Right hindlimb (tissue), 1 donor: ENCODE measurements at places on chromosomes 7 and 10.

GRCh38 chr10:3348564-3348963 lies 176.0 kb upstream of the PITRM1 start:
- DNase-seq = no peak

GRCh38 chr10:98472196-98472595 lies 25.5 kb upstream of the HPS1 start:
- DNase-seq = no peak

GRCh38 chr10:97640868-97641811 lies 669 bp downstream of the PI4K2A start:
- DNase-seq = peak; percentile 31

DNA sequence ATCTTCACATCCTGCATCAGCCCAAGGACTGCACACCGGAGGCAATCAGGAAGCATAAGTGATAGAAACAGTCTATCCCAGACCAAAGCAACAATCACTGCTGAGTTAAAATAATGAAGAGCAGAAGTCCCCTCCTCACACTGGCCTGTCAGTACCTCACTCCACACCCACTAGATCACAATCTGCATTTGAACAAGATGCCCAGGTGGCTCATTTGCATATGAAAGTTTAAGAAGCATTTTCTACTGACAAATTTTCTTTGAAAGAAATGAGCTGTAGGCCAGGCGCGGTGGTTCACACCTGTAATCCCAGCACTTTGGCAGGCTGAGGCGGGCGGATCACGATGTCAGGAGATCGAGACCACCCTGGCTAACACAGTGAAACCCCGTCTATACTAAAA lies 77.4 kb downstream of the CUL2 start:
- no peak for DNase-seq

DNA sequence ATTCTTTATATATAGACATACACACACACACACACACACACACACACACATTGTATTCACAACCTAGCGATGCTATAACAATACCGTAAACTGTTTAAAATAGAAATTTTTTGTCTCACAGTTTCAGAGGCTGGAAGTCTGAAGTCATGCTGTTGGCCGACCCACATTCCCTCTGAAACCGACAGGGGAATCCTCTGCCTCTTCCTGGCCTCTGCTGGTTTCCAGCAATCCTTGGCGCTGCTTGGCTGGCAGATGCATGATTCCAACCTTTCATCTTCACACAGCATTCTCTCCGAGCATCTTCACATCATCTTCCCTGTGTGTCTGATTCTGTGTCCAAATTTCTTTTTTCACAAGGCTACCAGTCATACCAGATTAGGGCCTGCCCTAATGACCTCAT lies 94.8 kb downstream of the CCDC71L start:
- DNase-seq = no peak

DNA sequence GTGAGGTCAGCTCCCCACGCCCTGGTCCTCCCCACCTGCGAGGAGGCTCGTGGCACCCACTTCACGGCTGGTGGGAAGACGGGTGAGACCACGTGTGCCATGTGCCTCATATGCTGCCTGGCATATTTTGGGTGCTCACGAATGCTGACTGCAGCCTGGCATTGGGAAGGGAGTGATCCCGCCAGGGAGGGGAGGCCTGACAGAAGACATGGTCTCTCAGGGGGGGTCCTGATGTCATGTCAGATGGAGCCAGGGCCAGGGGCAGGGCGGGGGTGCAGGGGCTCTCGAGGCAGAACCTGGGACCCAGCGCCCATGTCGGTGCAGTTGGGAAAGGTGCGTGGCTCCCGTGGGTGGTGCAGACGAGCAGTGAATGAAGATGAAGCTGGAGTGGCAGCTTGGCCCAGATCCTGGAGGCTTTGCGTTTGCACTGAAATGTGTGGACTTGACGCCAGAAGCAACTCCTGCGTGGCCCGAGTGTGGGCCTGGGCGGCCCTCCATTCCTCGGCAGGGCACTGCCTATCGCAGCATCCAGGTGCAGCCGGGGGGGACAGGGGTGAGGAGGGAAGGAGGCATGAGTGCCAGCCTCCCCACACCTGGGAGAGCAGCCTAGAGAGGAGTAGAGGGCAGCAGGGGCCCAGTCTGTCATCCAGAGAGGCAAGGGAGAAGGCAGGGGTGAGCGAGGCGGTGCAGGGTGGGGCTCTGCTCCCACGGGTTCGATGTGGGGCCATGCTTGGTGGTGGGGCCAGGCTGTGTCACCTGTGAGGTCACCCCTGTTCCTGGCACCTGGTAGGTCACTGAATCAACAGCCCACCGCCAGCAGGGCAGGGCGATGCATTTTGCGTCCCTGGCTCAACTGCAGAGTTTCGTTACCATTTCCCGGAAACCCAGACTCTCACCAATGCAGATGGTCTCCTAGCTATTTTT lies 385.6 kb downstream of the DNAJB6 start:
- no peak for DNase-seq

DNA sequence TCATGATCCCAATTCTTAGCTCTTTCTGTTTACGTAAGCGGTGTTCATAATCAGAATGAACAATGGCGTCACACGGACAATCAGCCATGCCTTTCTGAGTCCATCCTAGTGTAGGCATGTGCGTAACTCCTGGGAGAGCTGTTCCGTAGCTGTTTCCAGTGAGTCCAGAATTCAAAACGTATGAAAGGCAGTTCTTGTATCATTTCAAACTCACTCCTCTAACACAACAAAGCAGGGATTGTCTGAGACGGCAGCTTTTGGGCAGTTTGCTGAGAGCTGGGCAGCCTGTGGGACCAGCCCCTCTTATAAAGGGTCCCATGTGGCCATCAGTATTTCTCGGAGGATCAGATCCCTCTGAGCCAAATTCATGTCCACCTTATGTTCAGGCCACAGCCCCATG lies 43.4 kb downstream of the PSPH start:
- DNase-seq = no peak

DNA sequence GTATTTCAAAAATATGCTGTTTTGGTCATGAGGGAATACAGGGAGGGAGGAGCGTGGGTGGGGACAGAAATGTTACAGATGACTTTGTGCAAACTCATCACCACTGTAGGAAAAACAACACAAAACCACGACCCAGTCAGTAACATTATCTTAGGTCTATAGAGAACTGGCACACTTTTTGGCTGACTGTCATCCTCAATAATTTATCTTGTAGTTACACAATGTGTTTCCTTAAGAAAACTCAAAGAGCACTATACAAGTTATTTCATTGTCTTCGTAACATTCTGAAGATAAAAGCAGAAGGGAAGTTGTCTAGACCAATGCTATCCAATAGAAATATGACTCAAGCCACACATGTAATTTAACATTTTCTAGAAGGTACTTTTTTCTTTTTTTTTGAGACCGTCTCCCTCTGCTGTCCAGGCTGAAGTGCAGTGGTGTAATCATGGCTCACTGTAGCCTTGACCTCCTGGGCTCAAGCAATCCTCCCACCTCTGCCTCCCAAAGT lies 16.9 kb upstream of the CDK14 start:
- DNase-seq = no peak

DNA sequence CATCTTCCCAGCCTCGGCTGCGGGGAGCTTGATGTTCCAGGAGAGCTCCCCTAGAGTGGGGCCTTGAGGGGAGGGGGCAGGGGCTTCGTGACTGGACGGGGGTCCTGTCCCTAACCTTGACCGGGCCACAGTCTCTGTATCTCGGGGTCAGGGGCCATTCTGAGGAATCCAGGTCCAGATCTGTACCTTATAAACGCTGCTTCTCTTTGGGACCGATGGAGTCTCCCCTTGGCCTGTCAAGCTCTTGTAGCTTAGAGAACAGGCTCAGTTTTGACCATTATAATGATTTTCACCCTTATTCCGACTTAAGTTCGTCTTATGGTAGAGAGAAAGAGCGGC lies 831 bp downstream of the ZKSCAN5 start:
- no peak for DNase-seq

DNA sequence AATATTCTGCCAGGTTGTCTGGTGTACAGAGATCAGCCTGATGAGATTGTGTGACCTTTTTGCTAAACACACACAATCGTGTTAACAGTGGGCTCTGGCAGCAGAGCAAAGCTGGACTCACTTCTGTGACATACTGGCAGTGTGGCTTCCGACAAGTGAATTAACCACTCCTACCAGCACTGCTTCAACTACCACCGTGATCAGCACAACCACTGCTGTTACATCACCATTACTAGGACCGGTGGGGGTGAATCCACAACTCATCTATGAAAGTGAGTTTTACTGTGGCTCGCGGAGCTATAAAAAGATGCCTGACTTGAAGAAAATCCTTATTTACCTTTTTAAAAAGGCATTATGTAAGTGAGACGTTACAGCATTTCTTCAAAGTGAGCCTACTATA lies 135.6 kb downstream of the WDR37 start:
- DNase-seq = no peak

DNA sequence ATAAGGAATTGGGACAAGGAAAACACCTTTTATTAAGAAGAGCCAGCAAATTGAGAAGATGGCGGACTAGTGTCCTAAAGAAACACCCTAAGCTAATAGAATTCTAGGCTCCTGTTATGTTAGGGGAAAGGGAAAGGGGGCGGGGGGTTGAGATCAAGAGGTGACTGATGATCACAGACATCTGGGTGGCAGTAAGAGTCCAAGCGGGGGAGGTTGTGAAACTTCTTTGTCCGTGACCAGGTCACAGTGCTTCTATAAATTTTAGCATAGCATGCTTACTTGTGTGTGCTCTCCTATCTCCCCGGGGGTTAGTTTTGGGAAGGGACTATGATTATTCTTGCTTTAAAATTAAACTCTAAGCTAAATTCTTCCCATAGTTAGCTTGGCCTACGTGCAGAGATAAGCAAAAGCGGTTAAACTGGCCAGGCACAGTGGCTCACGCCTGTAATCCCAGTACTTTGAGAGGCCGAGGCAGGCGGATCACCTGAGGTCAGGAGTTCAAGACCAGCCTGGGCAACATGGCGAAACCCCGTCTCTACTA lies 262.1 kb downstream of the SKIDA1 start:
- no peak for DNase-seq

- no peak for DNase-seq
Observed at GRCh38 chr10:115953281-115953680, 319.7 kb downstream of the GFRA1 start.

- no peak for DNase-seq
Observed at GRCh38 chr7:107836237-107837144, 33.5 kb upstream of the SLC26A3 start.

DNA sequence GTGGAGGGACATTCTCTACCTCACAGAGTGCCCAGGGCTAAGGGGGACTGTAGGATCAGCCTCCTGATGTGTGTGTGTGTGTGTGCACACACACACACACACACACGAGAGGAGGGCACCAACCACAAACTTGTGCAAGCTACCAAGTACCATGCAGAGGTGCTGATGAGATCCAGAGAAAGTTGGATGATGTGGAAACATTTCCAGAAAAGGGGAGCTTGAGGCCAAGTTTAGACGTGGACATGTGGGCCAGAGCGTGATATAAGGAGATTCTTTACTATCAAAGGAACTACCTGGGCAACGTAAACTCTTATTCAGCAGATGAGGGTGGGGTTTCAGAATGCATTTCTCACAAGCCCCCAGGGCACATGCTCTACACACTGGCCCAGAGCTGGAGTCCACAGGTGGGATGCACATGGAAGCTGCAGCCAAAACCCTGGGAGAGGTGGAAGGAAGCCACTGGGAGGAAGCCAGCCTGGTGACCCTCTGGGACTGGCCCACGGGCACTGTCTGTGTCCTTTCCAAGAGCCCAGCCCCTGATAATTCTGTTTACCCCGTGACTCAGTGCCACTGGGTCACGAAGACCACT lies 53.5 kb downstream of the DLG5 start:
- no peak for DNase-seq

DNA sequence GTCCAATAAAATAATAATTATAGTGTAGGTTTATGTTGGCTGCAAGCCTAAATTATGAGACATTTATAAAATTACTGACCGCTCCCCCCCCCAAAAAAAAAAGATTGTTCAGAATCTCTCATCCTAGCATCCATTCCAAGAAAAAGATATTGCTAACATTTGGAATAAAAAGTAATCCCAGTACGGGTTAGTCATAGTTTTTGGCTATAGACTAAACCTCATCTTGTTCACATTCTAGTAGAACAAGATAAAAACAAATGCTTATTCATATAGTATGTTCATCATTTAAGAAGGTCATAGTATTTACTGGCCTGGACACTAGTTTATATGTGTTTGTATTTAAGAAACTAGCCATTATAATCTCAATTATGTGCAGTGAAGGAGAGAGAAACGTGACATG lies 44.0 kb downstream of the ADK start:
- DNase-seq = no peak

GRCh38 chr7:78074713-78075112 lies 276.1 kb downstream of the PHTF2 start:
- no peak for DNase-seq

- no peak for DNase-seq
Observed at GRCh38 chr10:71035511-71036296, 147.3 kb upstream of the PCBD1 start.

DNA sequence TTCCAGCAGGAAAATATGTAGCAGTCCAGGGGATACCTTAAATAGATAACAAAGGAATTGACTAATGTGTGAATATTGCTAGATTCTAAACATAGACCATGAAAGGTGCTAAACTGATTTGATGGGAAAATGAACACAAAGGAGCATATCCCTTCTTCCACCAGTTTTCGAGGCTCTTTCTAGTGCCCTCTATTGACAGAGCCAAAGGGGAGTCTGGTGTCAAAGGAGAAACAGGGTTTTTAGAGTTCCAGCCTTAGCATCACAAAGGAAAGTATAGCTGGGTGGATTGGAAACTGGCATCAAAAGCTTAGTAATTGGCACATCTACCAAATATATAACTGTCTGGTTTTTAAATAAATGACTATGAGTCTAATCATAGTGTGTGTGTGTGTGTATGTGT lies 636.8 kb downstream of the ETV1 start:
- DNase-seq = no peak

DNA sequence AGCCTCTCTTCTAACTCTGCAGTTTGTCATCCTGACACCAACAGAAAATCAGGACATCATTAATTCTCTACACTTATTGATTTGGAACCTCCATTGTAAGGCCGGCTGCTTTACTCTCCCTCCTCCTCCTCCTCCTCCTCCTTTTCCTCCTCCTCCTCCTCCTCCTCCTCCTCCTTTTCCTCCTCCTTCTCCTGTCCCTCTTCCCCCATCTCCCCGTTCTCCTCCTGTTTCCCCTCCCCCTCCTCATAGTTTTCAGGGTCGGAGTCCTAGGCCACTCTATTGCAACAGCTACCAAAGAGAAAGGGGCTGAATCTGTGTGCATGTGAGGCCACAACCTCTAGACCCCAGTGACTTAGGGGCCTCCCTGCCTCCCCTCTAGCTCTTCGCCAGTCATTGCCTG lies 136.1 kb downstream of the HECW1 start:
- DNase-seq = no peak

- DNase-seq = no peak
Observed at GRCh38 chr7:77802557-77803405, 4.2 kb downstream of the PHTF2 start.

DNA sequence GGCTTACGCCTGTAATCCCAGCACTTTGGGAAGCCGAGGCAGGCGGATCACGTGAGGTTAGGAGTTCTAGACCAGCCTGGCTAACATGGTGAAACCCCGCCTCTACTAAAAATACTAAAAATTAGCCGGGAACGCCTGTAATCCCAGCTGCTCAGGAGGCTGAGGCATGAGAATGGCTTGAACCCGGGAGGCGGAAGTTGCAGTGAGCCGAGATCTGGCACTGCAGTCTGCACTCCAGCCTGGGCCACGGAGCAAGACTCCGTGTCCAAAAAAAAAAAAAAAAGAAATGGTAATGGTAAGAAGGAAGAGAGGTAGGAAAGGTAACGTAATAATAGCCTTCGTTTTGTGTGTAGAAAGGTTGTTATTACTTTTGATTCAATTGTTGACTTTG lies 1.2 kb downstream of the HSPA14 start:
- DNase-seq = peak; percentile 24
